CD4-positive, CD25-positive, alpha-beta regulatory T cell (primary cell): ENCODE measurements at places on chromosomes 5 and 9.
A peak's percentile ranks its signal among the peaks of the same experiment; 100 is the strongest.

DNA sequence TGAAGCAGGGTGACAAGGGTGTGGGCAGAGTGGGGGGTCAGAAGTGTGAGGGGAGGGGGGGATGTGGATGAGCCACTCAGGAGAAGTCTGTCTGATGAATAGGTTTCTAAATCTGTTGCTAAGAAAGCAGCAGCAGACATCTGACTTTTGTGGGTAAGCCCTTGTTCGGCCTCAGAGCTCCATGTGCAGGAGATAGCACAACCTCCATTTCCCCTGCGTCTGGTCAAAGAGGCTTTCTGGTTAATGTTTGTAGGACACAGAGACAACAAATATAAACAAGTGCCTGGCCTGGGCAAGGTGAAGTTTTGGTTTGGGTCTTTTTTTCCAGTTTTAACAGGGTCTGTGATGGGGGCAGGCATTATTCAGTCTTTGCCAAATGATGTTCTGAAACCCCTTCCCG is 57.0 kb upstream of the GNE start:
- H3K27me3 ChIP-seq: no peaks in the 10 kb centered on the region
- H3K4me3 ChIP-seq: no peak overlapping the region
- no peak overlapping the region for H3K27ac ChIP-seq
- no peak for DNase-seq
- no peaks in the 10 kb centered on the region for H3K36me3 ChIP-seq
- H3K4me1 ChIP-seq: no peaks in the 10 kb centered on the region

GRCh38 chr9:125432715-125433385 is 171.2 kb downstream of the GAPVD1 start:
- H3K4me3 ChIP-seq: no peak overlapping the region
- no peaks in the 10 kb centered on the region for H3K27me3 ChIP-seq
- H3K36me3 ChIP-seq: peaks cover 3% of the 10 kb centered on the region
- no peaks in the 10 kb centered on the region for H3K4me1 ChIP-seq

GRCh38 chr5:32450952-32451351 is 6.4 kb upstream of the ZFR start:
- no peak overlapping the region for H3K4me3 ChIP-seq
- H3K36me3 ChIP-seq: no peaks in the 10 kb centered on the region
- no peak overlapping the region for H3K27ac ChIP-seq
- H3K4me1 ChIP-seq: no peaks in the 10 kb centered on the region

DNA sequence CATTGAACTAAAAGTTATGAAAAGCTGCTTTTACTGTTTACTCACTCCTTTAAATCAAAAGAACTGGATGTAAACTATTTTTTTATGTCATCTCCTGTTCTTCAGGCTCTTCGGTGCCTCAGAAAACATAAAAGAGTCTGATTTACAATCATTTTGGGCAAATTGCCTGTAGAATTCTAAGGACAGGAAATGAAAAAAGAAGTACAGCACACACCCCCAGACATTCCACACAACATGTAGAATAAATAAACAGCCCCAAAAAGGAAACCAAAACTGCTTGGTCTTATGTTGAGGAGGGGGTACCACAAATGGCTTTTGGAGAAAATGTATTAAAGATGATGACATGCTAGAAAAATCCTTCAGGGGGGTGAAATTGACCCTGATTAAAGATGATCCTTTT is 57.2 kb downstream of the ITGA1 start:
- H3K4me3 ChIP-seq: no peak overlapping the region
- no peaks in the 10 kb centered on the region for H3K27me3 ChIP-seq
- no peak for DNase-seq
- H3K4me1 ChIP-seq: no peaks in the 10 kb centered on the region
- no peaks in the 10 kb centered on the region for H3K36me3 ChIP-seq
- no peak overlapping the region for H3K27ac ChIP-seq

GRCh38 chr9:133008824-133009223 is 22.0 kb upstream of the GTF3C5 start:
- no peak for DNase-seq
- H3K36me3 ChIP-seq: no peaks in the 10 kb centered on the region
- no peak overlapping the region for H3K27ac ChIP-seq
- H3K4me1 ChIP-seq: no peaks in the 10 kb centered on the region
- H3K4me3 ChIP-seq: no peak overlapping the region

- DNase-seq: no peak
- H3K4me3 ChIP-seq: no peak overlapping the region
- H3K27ac ChIP-seq: no peak overlapping the region
- H3K27me3 ChIP-seq: peaks cover 22% of the 10 kb centered on the region
Measured at GRCh38 chr5:161547738-161548486, 1.4 kb upstream of the GABRB2 start.

DNA sequence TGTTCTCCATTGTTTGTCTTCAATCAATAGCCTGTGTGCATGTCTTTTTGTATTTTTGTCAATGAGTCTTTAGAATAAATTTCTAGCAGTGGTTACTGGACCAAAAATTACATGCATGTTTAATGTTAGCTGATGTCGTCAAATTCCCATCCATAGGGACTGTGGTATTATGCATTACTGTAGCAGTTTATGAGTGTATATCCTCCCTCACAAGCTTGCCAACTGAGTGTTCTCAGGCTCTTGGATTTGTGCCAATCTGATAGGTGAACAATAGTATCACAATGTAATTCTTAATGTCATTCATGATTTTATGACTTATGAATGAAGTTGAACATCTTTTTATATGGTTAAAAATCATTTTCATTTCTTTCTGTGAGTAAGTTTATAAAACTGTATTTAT is 13.0 kb downstream of the SNX24 start:
- no peaks in the 10 kb centered on the region for H3K4me1 ChIP-seq
- H3K36me3 ChIP-seq: no peaks in the 10 kb centered on the region
- H3K4me3 ChIP-seq: no peak overlapping the region
- no peak for DNase-seq
- no peak overlapping the region for H3K27ac ChIP-seq
- no peaks in the 10 kb centered on the region for H3K27me3 ChIP-seq

- no peak overlapping the region for H3K27ac ChIP-seq
- peaks cover 34% of the 10 kb centered on the region for H3K4me1 ChIP-seq
- H3K27me3 ChIP-seq: no peaks in the 10 kb centered on the region
- H3K4me3 ChIP-seq: no peak overlapping the region
- peaks cover 11% of the 10 kb centered on the region for H3K36me3 ChIP-seq
Measured at GRCh38 chr5:179800071-179800695, 6.4 kb downstream of the LTC4S start.

DNA sequence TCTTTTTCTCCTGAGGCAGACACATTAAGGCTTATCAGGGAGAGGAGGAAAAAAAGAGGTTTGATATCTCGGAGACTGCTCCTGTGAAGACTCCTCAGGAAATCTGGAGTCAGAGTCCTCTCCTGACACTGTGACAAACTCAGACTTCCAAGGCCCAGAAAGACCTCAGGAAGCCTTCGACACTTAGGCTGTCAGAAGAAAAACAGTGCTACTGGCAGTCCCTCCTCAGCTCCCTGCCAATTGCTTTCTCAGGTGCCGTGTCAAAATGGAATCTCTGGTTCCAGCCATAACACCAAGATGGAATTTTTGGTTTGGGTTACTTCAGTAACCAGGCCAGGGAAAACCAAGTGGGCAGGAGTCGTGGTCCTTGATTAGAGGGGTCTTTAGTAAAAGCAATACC is 4.1 kb downstream of the STK10 start:
- peak overlapping the region; percentile 95 for H3K27ac ChIP-seq
- peak overlapping the region; percentile 69 for H3K4me3 ChIP-seq
- no peak for DNase-seq
- peaks cover 80% of the 10 kb centered on the region for H3K4me1 ChIP-seq

- peak overlapping the region; percentile 94 for H3K27ac ChIP-seq
- H3K4me1 ChIP-seq: peaks cover 49% of the 10 kb centered on the region
- no peaks in the 10 kb centered on the region for H3K27me3 ChIP-seq
- DNase-seq: peak; percentile 86
Measured at GRCh38 chr9:136901516-136902258, 15.4 kb downstream of the TRAF2 start.

- DNase-seq: no peak
- no peaks in the 10 kb centered on the region for H3K27me3 ChIP-seq
- no peak overlapping the region for H3K4me3 ChIP-seq
- no peaks in the 10 kb centered on the region for H3K36me3 ChIP-seq
Measured at GRCh38 chr9:111108946-111109345, 70.7 kb upstream of the LPAR1 start.

GRCh38 chr9:19488721-19489120 is 79.9 kb downstream of the ACER2 start:
- H3K4me1 ChIP-seq: no peaks in the 10 kb centered on the region
- H3K36me3 ChIP-seq: no peaks in the 10 kb centered on the region
- H3K4me3 ChIP-seq: no peak overlapping the region
- no peak for DNase-seq

- peaks cover 33% of the 10 kb centered on the region for H3K4me1 ChIP-seq
- H3K27ac ChIP-seq: no peak overlapping the region
- H3K4me3 ChIP-seq: no peak overlapping the region
- DNase-seq: no peak
- H3K36me3 ChIP-seq: peaks cover 2% of the 10 kb centered on the region
Measured at GRCh38 chr9:33151007-33151557, 16.1 kb downstream of the B4GALT1 start.

- no peak overlapping the region for H3K4me3 ChIP-seq
- no peaks in the 10 kb centered on the region for H3K27me3 ChIP-seq
- no peaks in the 10 kb centered on the region for H3K36me3 ChIP-seq
Measured at GRCh38 chr5:125612181-125612721, 811.0 kb upstream of the GRAMD2B start.

DNA sequence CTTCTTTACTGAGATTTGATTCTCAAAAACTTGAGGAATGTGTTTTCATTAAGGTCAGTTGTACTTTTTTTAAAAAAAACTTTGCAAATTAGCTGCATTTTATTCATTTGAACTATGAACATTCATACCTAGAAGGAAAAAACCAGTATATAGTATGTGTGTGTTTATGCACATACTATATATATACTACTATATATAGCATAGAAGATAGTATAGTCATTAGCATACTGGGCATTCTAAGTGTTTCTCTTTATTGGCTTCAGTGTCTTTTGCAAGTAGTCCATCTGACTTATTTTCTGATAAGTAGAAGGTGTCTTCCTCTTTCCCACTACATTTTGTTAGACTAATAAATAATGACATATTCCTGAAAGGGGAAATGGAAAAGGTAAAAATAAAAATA is 33.0 kb downstream of the ELOVL7 start:
- H3K27ac ChIP-seq: no peak overlapping the region
- DNase-seq: no peak
- no peaks in the 10 kb centered on the region for H3K36me3 ChIP-seq
- no peaks in the 10 kb centered on the region for H3K4me1 ChIP-seq
- H3K27me3 ChIP-seq: peaks cover 3% of the 10 kb centered on the region

GRCh38 chr5:171272996-171273970 is 35.8 kb upstream of the TLX3 start:
- no peak overlapping the region for H3K4me3 ChIP-seq
- no peaks in the 10 kb centered on the region for H3K4me1 ChIP-seq
- DNase-seq: peak; percentile 18
- peaks cover 4% of the 10 kb centered on the region for H3K27me3 ChIP-seq
- no peaks in the 10 kb centered on the region for H3K36me3 ChIP-seq

- DNase-seq: no peak
- no peak overlapping the region for H3K4me3 ChIP-seq
- H3K27ac ChIP-seq: no peak overlapping the region
- no peaks in the 10 kb centered on the region for H3K36me3 ChIP-seq
- H3K27me3 ChIP-seq: no peaks in the 10 kb centered on the region
- no peaks in the 10 kb centered on the region for H3K4me1 ChIP-seq
Measured at GRCh38 chr5:74185599-74185998, 454.9 kb downstream of the ENC1 start.
